GDM1 (cell line): ENCODE measurements at places on chromosomes 13 and 19.
A peak's percentile ranks its signal among the peaks of the same experiment; 100 is the strongest.

DNA sequence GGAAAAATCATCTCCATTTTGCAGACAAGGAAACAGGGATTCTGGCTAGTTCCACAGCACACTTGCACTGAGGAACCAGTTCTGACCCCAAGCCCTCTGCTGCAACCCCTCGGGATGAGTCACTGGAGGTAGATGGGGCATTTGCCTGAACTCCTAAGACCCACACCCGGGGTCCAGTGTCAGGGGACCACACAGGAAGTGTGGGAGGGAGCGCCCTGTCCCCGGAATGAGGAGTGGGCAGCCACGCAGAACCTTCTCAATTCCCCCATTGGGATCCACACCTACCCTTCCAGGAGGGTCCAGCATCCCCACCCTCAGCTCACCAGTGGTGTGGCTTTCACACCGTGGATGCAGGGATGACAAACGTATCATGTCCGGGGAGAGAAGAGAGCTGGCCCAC lies 62.7 kb downstream of the TSHZ3 start:
- DNase-seq = no peak

GRCh38 chr13:40408602-40409001 lies 257.8 kb downstream of the FOXO1 start:
- no peak for DNase-seq

- no peak for DNase-seq
These were observed at the start of gene CPT1C for GRCh38 chr19:49690656-49691242. TSS of gene CPT1C (plus strand) at chr19:49691116. CDS start at chr19:49692253, 1,137 bp downstream.

DNA sequence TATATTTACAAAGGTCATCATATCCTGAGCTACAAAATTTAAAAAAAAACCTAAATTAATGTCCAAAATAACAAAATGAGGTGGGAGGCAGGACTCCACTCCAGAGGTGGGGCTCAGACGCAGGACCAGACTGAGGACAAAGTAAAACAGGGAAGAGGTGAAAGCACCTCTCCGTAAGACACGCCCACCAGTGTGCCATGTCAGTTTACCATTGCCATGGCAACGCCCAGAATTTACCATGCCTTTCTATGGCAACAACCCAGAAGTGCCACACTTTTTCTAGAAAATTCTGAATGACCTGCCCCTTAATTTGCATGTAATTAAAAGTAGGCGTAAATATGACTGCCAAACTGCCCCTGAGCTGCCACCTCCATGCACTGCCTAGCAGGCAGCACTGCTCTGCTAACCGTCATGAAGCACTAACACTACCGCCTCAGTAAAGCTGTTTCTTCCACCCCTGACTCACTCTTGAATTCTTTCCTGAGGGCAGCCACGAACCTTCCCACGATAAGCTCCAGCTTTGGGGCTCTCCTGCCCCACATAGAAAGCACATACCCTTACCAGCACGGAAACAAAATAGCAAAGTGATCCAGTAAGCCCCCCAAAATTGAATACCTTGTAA lies 22.3 kb upstream of the PDCD5 start:
- DNase-seq = no peak

- no peak for DNase-seq
These were observed 17.4 kb downstream of the ZNF586 start for GRCh38 chr19:57786906-57787305.

GRCh38 chr13:77760893-77761292 lies 63.4 kb downstream of the SLAIN1 start:
- DNase-seq = no peak

GRCh38 chr13:46124967-46125933 lies 20.4 kb upstream of the CPB2 start:
- DNase-seq = peak; percentile 47
